ENCODE measurements at places on chromosomes 2 and 18.

DNA sequence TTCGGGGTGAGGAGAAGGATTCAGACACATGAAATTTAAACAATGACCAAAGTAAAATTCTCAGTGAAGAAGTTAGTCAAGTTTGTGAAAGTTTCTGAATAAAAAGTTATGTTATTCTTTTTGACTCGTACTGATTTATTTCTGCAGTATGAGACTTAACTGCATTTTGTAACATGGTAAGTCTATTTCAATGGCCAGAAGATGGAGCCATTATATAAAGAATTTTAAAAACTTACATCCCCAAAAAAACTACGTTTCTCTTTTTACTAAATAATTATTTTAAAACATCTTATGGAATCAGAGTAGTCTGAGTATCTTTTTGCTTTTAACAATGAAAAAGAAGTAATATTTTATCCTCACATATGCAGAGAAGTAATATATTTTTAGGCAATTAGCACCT is 51.4 kb upstream of the SCN1A start:
- DNase-seq: no peak

DNA sequence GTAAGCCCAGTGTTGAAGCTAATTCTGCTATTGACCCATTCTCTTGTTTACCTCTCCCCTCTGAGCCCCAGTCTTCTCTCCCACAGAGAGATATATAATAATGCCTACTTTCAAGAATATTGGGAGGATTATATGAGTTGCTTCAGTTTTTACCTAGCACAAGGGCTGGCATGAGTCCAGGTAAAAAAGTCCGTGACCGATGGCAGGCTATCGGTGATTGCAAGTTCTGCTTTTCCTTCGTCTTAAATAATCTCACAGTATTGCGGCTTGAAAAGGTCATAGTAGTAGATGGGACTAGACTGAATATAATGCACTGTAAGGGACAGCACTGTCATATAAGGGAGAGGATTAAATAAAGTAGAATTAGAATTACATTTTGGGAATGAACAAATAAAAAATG is 77.6 kb downstream of the KIF5C start:
- no peak for DNase-seq

GRCh38 chr2:158458617-158458920 is 1.8 kb downstream of the PKP4 start:
- no peak for DNase-seq

- DNase-seq: no peak
Observed at GRCh38 chr18:78643981-78644380, 335.6 kb upstream of the SALL3 start.

DNA sequence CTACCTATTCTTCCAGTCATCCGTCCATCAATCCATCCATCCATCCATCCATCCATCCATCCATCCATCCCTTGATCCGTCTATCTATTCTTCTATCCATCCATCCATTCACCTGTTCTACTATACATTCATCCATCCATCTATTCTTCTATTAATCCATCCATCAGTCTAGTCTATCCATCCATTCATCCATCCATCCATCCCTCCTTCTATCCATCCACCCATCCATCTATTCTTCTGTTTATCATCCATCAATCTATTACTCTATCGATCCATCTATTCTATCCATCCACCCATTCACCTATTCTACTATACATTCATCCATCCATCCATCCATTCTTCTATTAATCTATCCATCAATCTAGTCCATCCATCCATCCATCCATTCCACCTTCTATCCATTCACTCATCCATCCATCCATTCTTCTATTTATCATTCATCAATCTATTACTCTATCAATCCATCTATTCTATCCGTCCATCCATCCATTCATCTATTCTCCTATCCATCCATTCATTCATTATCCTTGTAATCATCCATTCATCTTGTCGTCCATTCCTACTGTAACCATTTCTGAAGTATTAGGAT is 110.4 kb upstream of the ZNF516 start:
- no peak for DNase-seq

DNA sequence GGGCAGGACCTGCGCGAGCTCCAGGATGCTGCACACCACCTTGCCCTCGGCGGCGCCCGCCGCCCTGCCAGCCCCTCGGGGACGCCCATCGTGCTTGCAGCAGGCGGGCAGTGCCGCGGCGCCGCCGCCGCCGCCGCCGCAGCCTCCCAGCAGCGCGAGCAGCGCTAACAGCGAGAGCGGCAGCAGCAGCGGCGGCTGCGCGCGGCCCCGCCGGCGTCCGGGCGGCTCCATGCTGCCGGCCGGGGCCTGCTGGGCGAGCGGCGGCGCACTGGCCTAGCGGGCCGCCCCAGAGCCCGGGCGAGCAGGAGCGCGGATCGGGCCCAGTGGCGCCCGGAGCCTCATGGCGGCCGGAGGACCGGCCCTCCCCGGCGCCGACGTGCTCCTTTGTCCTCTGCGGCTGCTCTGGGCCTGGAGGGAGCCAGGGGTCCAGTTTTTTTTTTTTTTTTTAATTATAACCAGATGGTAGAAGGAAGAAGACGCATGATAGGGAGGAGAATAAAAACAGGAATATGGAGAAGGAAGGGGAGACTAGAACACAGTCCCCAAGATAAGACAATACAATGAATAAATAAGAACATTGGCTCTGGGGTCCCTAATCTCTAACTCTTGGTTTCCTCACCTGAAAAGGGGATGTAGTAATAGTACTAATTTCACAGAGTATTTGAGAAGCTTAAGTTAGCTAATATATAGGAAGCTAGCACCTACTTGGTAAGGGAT is 17.1 kb upstream of the ANKRD62 start:
- DNase-seq: no peak

- DNase-seq: no peak
Observed at GRCh38 chr2:104476075-104476474, 377.8 kb upstream of the POU3F3 start.

- DNase-seq: no peak
Observed at GRCh38 chr2:22683914-22684313, 701.1 kb upstream of the KLHL29 start.

GRCh38 chr2:240557808-240558207 is at the start of gene ANKMY1:
ANKMY1 (minus strand) TSS chr2:240557988; CDS start chr2:240557335, 653 bp downstream.
- DNase-seq: peak; percentile 78
